ENCODE measurements at places on chromosomes 5 and 9.
A peak's percentile ranks its signal among the peaks of the same experiment; 100 is the strongest.

GRCh38 chr9:91795598-91796241 lies 154.3 kb downstream of the ROR2 start:
- H3K36me3 ChIP-seq = no peaks in the 10 kb centered on the region
- DNase-seq = no peak
- H3K27ac ChIP-seq = no peak overlapping the region
- no peaks in the 10 kb centered on the region for H3K27me3 ChIP-seq
- H3K4me3 ChIP-seq = no peak overlapping the region

DNA sequence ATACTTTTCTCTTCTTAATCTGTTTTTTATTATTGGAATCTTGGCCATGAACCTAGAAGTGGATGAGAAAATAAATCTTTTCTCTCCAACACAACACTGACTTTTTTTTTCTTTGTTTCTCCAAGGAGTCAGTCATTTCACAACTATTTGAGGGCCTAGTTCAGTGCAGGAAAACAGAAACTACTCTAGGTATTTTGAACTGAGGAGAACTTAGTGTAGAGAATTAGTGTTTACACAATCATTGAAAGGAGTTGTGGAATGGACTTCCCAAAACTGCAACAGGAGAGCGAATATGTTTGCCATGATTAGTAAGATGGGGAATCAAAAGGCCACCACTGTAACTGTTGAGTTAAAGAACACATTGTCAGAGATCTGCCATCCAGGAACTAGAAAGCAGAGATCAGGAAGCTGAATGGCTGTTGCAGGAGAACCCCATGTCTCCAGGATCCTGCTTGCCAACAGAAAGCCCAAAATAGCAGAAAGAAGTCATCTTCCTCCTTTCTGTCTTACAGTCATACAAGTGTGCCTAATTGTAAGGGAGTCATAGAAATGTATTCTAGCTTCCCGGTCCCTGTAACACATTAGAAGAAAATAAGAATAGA lies 20.3 kb upstream of the PCDH1 start:
- no peaks in the 10 kb centered on the region for H3K27me3 ChIP-seq
- H3K4me3 ChIP-seq = no peak overlapping the region
- H3K27ac ChIP-seq = no peak overlapping the region
- no peaks in the 10 kb centered on the region for H3K36me3 ChIP-seq
- H3K4me1 ChIP-seq = no peaks in the 10 kb centered on the region
- DNase-seq = no peak

DNA sequence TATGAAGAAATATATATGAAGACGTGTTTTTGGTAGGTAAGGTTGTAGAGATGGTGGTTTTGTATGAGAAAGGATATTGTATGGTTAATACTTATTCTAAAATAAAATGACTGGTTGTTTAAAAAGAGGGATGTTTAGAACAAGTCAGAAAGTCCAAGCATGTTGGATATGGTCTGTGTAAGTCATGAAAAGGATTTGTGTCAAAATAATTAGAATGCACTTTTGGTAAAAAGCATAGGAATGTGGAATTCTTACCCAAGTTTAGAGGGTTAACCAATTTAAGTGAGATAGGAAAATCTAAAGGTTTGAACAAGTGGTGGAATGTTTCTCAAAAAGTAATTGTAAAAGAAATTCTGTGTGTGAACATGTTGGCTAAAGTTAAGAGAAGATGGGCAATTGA lies 1556.5 kb upstream of the C9orf72 start:
- no peaks in the 10 kb centered on the region for H3K36me3 ChIP-seq
- H3K27ac ChIP-seq = no peak overlapping the region
- DNase-seq = no peak
- H3K27me3 ChIP-seq = no peaks in the 10 kb centered on the region
- H3K4me1 ChIP-seq = no peaks in the 10 kb centered on the region

DNA sequence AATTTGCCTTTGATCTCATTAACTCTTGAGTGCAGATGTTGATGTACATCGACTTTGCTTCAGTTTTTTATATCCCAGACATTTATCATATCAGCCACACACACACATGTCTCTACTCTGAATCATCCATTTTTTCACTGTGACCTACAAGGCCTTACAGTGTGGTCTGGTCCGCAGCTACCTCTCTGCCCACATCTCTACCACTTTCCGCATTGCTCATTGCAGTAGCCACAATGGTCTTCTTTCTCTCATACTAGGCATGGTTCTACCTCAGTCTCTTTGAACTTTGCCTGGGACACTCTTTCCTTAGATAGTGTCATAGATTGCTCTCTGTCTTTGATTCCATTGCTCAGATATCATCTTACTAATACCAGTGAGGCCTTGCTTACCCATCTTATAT lies 87.9 kb upstream of the FSD1L start:
- no peaks in the 10 kb centered on the region for H3K27me3 ChIP-seq
- no peaks in the 10 kb centered on the region for H3K36me3 ChIP-seq
- no peak overlapping the region for H3K4me3 ChIP-seq
- no peak for DNase-seq
- peaks cover 10% of the 10 kb centered on the region for H3K4me1 ChIP-seq

DNA sequence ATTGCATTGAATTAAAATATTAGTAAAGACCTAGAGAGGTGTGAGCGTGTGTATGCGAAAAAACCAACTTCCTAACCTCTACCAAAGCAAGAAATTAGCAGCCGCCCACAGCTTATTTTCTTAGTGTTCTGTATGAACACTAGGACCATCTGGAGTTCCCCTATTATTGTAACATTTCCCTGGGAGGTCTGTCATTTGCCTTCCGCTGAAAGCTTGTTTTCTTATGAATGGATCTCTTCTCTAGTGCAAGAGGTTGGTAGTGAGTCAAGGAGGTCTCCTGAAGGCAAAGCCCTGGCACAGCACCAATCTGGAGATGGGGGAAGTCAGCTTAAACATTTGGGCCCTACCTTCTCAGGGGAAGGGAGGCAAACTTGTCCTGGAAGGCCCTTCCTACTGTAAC lies 10.8 kb downstream of the TNFSF8 start:
- no peak for DNase-seq
- peaks cover 2% of the 10 kb centered on the region for H3K27me3 ChIP-seq
- H3K27ac ChIP-seq = no peak overlapping the region
- no peak overlapping the region for H3K4me3 ChIP-seq

DNA sequence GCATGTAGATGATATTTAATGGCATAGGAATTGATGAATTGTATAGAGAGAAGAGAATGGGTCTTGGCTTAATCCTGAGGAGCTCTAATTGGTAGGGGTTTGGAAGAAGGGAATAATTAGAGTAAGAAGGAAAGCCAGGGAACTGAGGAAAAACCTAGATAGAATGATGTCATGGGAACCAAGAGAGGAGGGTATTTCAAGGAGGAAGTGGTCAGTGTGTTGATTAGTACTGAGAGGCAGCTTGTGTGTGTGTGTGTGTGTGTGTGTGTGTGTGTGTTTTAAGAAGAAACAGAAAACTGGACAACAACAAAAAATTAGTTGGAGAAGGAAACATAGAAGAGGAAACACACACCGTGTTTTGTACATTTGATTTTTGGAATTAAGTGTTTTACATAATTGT lies 42.8 kb downstream of the MAST4 start:
- no peak for DNase-seq
- H3K4me3 ChIP-seq = no peak overlapping the region
- no peaks in the 10 kb centered on the region for H3K36me3 ChIP-seq
- H3K4me1 ChIP-seq = no peaks in the 10 kb centered on the region
- H3K27me3 ChIP-seq = no peaks in the 10 kb centered on the region

DNA sequence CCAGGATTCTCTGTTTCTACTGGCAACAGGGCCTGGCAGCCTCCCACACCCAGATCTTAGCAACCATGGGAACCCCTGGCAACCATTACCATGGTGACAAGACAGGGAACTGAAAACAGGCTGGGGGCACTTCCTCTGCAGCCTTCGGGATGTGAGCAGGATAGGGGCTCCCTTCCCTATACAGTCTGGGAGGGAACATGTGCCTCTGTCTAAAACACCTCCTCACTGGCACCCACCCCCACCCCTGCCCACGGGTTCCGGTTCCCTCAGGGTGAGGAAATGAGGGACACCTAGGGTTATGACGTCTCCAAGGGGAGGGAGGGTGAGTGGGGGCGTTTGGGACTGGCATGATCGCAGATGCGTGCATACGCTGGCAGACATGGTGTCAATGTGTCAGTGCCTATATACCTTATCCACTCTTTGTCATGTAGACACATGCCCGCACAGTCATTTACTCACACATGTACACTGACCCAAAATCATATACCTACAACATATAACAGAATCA lies 3.0 kb upstream of the DNAJB5 start:
- H3K4me3 ChIP-seq = no peak overlapping the region
- peaks cover 46% of the 10 kb centered on the region for H3K4me1 ChIP-seq
- H3K36me3 ChIP-seq = no peaks in the 10 kb centered on the region
- H3K27ac ChIP-seq = no peak overlapping the region

GRCh38 chr9:77598524-77598923 lies 49.6 kb downstream of the GNA14 start:
- no peaks in the 10 kb centered on the region for H3K36me3 ChIP-seq
- H3K4me1 ChIP-seq = no peaks in the 10 kb centered on the region
- H3K4me3 ChIP-seq = no peak overlapping the region
- no peak overlapping the region for H3K27ac ChIP-seq
- no peaks in the 10 kb centered on the region for H3K27me3 ChIP-seq

- no peak overlapping the region for H3K4me3 ChIP-seq
- H3K4me1 ChIP-seq = no peaks in the 10 kb centered on the region
- no peaks in the 10 kb centered on the region for H3K27me3 ChIP-seq
- no peak for DNase-seq
- H3K27ac ChIP-seq = no peak overlapping the region
These were observed 182.9 kb upstream of the TNC start for GRCh38 chr9:115300874-115301273.

- H3K36me3 ChIP-seq = no peaks in the 10 kb centered on the region
- DNase-seq = no peak
- H3K4me1 ChIP-seq = no peaks in the 10 kb centered on the region
- no peak overlapping the region for H3K27ac ChIP-seq
These were observed 70.3 kb upstream of the TARS1 start for GRCh38 chr5:33370466-33370859.

DNA sequence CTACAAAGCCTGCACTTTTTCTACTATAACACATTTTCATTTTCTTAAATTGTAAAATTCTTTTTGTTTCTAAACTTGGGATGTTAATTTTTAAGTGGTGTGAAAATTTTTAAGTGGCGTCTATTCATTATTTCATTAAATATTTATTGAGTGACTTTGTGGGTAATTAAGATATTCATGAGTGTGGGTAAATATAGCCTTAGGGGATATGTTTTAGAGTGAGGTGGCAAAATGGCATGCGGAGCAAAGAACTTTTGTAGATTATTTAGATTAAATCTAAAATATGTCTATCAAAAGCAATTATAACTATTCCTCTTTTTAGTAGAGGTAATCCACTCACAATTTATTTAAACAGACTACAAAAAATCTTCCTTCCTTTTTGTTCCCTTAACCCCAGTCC lies 188.4 kb downstream of the PCSK1 start:
- H3K27me3 ChIP-seq = no peaks in the 10 kb centered on the region
- no peaks in the 10 kb centered on the region for H3K4me1 ChIP-seq
- no peak overlapping the region for H3K4me3 ChIP-seq
- no peak overlapping the region for H3K27ac ChIP-seq
- H3K36me3 ChIP-seq = no peaks in the 10 kb centered on the region

GRCh38 chr5:51487952-51488351 lies 104.7 kb downstream of the ISL1 start:
- no peaks in the 10 kb centered on the region for H3K27me3 ChIP-seq
- no peaks in the 10 kb centered on the region for H3K36me3 ChIP-seq
- H3K4me1 ChIP-seq = no peaks in the 10 kb centered on the region
- no peak for DNase-seq

DNA sequence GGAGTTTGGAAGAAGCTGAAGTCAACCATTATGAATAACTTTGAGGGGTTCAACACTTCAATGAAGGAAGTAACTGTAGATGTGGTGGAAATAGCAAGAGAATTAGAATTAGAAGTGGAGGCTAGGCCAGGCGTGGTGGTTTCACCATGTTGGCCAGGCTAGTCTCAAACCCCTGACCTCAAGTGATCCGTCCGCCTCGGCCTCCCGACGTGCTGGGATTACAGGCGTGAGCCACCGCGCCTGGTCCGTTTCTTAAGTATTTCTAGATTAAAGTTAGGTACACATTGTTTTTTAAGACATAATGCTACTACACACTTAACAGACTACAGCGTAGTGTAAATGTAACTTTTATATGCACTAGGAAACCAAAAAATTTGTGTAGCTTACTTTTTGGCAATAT lies 14.1 kb downstream of the FNIP1 start:
- H3K4me3 ChIP-seq = no peak overlapping the region
- no peaks in the 10 kb centered on the region for H3K27me3 ChIP-seq
- no peaks in the 10 kb centered on the region for H3K36me3 ChIP-seq
- no peak overlapping the region for H3K27ac ChIP-seq

GRCh38 chr5:131396630-131397273 lies 132.9 kb downstream of the CDC42SE2 start:
- peaks cover 28% of the 10 kb centered on the region for H3K36me3 ChIP-seq
- H3K4me3 ChIP-seq = no peak overlapping the region
- H3K27me3 ChIP-seq = no peaks in the 10 kb centered on the region
- H3K4me1 ChIP-seq = peaks cover 29% of the 10 kb centered on the region
- H3K27ac ChIP-seq = peak overlapping the region; percentile 45
